NCI-H1417 (cell line): ENCODE measurements at places on chromosomes 3 and 15.
A peak's percentile ranks its signal among the peaks of the same experiment; 100 is the strongest.

GRCh38 chr3:69072928-69073327, 7.2 kb downstream of the UBA3 start:
- DNase-seq, result no peak

DNA sequence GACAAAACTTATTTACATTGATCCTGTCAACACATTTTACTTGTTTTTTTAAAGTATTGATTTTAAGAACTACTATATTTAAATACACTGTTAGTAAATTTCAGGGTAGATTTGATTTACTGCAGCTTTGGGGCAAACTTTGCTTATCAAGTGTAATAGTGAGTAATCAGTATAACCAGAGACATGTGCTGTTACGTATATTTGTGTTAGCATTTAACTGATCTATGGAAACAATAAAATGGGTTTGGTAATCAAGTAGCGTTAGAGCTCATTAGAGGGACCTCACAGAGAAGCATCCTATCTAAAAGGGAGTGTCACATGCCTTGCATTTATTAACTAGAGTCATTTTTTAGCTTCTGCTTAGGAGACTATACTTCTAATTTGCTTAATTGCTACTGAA, 131.5 kb upstream of the ALCAM start:
- DNase-seq, result no peak

DNA sequence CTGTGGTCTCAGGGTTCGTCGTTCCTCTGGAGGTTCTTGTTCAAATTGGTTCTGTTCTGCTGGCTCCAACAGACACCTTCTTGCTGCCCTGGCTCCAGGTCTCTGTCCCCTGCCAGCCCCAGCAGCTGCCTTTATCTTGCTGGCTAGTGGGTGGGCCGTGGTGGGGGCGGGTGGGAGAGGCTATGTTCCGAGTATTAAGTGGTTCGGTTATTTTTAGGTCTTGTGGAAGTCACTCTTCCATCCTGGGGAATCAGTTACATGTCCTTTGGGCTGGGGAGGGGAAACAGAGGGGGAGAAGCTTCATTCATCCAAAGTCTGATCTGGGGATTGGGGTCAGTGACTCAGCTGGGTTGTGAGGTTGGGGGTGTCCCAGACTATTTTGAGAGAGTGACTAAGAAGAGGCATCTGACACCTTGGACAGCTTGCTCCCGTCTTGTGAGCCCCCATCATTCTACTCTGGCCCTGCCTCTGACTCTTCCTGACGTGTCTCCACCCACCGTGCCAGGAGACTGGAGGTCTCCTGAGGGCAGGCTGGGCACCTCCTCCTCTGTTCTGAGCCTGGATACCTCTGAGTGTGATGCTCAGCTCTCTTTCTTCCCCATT, at the start of gene XIRP1:
Gene XIRP1 (minus strand): TSS at position 106 of the 603 bp plus-strand sequence. CDS start 3,150 bp downstream, outside the sequence.
- no peak for DNase-seq

DNA sequence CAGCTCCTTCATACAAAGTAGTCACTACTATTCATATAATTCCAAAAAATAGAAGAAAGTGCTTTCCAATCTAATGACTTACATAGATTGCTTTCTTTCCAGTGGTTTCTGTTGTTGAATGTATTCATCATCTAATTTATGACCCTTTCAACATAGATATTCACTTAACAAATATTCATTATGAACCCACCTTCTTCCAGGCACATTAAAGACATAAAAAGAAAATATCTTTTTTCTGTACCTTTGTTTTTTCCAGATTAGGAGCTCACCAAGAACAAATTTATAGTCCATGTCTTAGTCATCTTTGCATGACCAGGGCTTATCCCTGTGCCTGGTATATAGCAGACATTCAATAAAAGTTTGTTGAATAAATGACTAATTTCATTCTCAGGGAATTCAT, 32.4 kb upstream of the PDZRN3 start:
- no peak for DNase-seq

DNA sequence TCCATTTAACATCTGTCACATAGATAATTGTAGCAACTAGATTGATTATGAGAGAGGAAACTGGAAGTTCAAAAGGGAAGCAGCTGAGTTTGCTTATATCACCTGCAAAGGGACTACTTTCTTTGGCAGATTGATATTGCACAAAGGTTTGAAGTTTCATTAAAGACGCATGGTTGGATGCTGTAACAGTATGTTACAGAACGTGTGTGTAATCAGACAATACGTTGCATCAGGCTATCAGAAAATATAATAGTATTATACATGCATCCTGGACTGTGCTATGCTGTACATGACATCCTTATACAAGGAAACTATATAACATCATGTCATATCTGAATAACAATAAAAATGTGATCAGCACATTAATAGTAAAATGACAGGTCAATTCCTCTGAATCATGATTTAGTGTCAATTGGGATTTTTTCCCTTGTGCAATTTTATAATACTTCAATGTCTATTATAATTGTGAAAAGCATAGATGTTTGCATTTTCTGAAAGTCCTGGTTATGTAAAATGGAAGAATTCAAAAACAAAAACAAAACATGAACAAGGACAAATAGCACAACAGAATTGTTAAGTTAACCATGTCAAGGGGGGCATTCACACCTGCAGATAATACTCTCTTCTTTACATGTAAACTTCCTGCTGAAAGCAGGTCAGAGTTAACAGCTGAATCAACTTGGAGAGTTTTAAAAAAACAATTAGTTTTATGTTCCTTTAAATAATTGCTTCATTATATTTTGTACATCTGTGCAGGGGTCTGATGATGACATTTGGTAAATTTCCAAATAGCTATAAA, 283.2 kb upstream of the KCNH8 start:
- peak; percentile 60 for DNase-seq
